ENCODE measurements at places on chromosomes 7 and 10.

GRCh38 chr7:121058975-121059374, 70.5 kb downstream of the CPED1 start:
- no peak for DNase-seq

GRCh38 chr10:22252224-22252800, 34.5 kb upstream of the EBLN1 start:
- peak; percentile 26 for DNase-seq

DNA sequence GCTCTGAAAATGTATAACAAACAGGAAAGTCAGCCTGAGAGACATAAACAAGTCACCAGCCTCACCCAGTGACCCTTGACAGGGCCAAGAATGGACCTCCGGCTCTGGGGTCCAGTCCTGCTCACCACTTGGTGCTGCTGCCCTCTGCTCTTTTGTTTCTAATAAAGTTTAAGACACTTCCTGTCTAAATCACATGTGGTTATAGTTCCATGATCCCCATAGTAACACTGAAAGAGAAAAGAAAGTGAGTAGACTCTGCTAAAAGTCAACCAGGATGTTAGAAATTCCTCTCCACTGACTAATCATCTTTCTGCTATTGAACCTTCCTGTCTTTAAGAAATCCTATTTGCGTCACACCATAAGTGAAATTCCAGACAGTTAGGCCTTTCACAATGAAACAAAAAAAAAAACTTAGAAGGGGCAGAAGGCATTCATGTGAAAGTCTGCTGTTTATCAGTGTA, 179.2 kb upstream of the BET1 start:
- DNase-seq: peak; percentile 99

DNA sequence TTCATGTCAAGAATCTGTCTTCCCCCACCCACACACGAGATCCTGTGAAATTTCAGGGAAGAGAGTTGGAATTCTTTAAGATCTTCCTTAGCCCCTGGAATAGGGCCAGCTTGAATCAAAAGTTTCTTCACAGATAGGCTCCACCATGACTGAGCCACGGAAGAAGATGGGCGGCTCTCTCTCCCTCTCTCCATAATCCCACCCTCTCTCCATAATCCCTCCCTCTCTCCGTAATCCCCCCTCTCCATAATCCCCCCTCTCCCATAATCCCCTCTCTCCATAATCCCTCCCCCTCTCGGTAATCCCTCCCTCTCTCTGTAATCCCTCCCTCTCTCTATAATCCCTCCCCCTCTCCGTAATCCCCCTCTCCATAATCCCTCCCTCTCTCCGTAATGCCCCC, 20.4 kb downstream of the SHH start:
- DNase-seq: no peak

DNA sequence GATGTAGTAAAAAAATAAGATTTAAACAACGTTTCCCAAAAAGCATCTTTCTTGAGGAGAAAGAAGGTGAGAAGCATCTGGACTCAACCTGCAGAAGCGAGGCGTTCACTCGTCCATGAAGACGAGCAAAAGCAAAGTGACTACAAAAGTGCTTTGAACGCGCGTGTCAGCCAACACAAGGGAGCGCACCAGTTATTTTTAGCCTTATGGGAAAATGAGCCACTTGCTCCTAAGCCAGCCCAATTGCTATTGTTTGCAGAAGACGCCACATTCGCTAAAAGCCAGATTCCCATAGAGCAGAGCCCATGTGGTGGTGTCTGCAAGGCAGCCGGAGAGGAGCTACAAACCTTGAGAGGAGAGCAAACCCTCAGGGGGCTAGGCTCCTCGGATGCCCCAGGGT, 122.5 kb downstream of the FAM53B start:
- no peak for DNase-seq

DNA sequence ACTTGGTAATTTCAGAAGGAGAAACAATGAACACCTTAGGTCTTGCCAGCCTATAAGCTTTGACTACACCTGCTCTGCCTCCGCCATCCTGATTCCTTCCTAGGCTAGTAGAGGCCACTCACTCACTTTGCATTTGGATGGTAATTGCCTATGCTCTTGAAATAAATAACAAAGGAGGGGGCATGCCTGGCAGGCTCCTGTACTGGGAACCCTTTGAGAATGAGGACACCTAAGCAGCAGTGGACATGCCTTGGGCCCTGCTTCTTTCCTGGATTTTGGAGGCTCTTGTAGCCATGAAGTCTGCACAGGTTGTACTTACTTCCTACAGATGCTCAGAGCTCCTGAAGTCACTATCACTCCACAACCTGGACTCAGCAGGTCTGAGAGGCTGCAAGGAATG, 65.8 kb downstream of the BLNK start:
- DNase-seq: no peak

GRCh38 chr7:233249-234035, 41.1 kb downstream of the FAM20C start:
- no peak for DNase-seq

GRCh38 chr10:78437998-78438906, 404.6 kb downstream of the RPS24 start:
- DNase-seq: no peak

DNA sequence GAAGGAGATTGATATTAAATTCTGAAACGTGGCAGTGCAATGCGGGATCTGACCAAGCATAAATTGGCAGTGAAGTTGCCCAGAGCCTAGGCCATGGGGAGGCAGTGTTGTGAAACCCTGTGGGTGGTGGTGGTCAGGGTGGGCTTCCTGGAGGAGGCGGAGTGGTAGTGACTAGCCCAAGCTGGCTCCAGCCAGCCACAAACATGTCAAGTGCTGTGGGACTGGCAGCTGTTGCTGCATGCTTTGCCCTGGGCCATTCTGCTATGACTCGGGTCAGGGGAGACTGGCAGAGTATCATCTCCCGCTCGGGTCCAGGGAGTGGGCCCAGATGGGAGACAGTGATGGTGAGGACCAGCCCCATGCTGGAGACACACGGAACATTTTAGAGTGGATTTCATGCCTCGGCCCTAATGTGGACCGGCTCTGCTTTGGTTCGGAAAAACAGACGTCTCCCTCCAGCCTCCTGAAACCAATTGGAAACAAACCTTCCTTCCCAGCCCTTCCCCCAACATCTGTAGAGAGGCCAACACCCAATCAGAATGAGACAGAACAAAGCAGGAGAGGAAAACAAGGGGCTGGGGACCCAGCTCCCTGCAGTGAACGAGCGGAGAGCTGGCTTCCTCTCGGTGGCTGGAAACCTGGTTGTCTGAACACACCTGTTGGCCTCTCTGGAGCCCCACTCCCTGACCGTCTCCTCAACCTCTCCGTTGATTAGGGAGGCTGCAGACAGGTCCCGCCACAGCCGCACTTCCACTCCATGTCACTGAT, 58.2 kb downstream of the TMEM270 start:
- no peak for DNase-seq
